ENCODE measurements at places on chromosomes 7 and 10.

GRCh38 chr7:106534271-106534846, 126.6 kb downstream of the CCDC71L start:
- no peak for DNase-seq

DNA sequence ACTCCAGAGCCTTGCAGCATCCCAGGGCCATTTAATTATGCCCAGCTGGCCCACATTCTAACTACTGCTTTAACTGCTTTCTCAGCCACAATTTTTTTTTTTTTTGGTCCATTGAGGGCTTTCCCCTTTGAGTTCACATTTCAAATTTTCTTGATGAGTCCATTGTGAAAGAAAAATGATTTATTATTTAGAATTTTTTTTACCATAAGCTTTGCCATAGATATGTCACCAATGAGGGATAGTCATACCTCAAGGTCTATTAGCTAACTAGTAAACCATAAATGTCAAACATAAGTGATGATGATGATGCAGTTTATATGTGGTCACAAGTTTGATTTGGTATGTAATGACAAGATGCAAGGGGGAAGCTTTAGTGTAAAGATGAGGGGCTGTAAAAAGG, 282.9 kb downstream of the BICC1 start:
- no peak for DNase-seq

DNA sequence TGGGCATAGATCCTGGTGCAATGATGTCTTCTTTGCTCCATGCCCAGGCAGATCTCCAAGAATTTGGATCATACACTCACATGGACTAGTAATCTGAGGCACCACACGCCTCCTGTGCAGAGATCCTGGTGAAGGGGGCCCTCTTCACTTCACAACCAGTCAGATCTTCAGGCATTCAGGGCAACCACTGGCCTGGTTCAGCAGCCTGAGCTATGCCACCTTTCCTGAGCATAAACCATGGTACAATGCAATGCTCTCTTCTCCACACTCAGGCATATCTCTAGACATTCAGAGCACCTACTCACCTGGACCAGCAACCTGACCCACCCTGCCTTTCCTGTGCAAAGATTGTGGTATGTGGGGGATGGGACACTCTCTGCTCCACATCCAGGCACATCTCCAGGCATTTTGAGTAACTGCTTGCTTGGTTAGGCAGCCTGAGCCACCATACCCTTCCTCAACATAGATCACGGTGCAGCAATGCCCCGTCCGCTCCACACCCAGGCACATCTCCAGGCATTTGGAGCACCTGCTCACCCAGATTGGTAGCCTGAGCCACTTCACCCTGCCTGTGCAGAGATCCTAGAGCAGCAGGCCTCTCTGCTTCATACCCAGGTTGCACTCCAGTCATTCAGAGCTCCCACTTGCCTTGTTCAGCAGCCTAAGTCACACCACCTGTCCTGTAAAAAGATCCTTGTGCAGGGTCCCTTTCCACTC, 532.2 kb upstream of the STEAP1 start:
- no peak for DNase-seq

DNA sequence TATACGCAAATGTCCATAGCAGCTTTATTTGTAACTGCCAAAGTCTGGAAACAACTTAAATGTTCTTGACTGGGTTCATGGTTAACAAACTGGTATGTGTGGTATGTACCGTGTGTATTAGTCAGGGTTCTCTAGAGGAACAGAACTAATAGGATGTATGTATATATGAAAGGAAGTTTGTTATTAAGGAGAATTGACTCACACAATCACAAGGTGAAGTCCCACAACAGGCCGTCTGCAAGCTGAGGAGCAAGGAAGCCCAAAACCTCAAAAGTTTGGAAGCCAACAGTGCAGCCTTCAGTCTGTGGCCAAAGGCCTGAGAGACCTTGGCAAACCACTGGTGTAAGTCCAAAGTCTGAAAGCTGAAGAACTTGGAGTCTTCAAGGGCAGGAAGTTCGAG, 66.8 kb downstream of the TMEM168 start:
- no peak for DNase-seq

- no peak for DNase-seq
Observed at GRCh38 chr7:17466216-17466615, 167.8 kb downstream of the AHR start.

- no peak for DNase-seq
Observed at GRCh38 chr10:78920011-78920410, 148.8 kb upstream of the ZMIZ1 start.

GRCh38 chr10:132056663-132057062, 9.1 kb upstream of the JAKMIP3 start:
- DNase-seq, result no peak

GRCh38 chr10:30384701-30385201, 35.7 kb upstream of the MTPAP start:
- DNase-seq, result no peak

GRCh38 chr7:8291397-8292141, 29.6 kb upstream of the ICA1 start:
- no peak for DNase-seq

DNA sequence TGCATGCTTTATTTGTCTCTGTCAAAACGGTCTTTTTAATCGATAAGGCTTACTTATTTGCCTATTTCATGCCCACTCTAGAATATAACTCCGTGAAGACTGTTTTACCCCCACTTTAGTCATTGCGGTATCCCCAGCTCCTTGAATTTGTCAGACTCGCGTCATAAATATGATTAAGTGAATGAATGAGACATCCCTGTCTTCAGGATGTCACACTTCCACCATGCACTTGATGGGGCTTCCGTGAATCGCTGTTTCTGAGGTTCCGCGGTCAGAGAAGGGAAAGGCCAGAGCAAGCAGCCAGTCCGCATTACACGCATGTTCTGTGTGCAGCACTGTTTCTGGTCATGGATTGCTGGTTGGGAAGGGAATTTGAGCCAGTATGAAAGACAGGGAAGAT, 138.8 kb downstream of the CELF2 start:
- no peak for DNase-seq

DNA sequence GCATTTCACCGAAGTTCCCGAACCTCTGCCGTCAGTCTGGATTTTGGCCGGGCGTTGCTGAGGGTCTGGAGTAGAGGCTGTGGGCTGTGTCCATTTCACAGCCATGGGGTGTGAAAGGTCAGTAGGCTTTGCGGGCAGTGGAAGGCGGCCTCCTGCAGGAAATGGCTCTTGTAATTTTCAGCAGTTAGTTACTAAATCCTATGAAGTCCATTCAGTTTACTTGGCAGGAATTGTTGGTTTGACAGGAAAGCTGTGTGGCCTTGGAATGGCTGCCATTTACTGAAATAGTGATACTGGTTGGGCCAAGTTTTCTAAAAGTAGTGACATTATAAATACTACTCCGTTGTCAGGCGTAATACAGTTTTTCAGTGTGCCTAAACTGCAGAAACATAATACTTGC, 303.7 kb downstream of the CCDC3 start:
- no peak for DNase-seq

- DNase-seq, result peak; percentile 45
Observed at GRCh38 chr10:93680412-93681047, 21.9 kb downstream of the FRA10AC1 start.

- no peak for DNase-seq
Observed at GRCh38 chr7:80618096-80618495, 20.3 kb upstream of the CD36 start.

DNA sequence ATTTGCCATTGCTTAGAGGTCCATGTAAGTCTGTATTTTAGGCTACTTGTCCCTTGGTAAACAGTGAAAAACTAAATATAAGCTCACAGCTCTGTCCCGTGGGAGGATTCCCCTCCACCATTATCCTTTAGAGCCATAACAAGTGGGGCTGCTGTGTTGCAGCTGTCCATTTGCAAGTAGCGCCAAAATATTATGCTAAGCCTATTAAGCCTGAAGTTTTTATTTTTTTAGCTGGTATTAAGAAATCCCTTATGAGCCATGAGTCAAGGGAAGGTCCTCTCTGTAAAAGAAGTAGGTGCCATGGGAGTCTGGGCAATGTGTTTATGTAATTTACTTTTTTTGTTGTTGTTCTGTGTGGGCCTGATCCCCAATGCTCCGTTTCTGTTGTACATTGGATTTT, 183.9 kb downstream of the THSD7A start:
- DNase-seq, result no peak

DNA sequence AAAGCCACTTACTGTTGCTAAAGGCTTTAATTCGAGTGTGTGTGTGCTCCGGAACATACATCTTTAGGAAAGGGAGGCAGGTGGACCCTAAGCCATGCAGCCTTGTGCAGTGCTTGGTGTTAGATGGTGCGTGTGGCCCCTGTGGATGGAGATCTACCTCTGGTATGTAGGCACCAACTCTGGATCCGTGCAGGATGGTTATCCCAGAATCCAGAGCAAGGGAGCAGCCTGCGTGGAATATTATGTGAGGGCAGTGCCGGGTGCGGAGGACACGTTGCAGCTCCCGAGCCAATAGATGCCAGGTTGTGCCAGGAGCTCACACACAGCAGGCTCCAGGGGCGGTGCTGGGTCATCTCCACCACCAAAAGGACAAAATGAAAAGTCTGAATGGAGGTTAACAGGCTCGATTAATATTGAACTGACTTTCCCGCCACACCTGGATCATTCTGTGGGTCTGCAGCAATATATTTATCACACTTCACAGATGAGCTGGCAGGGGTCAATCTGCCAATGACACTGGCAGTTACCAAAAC, 143.0 kb upstream of the NPS start:
- DNase-seq, result no peak

DNA sequence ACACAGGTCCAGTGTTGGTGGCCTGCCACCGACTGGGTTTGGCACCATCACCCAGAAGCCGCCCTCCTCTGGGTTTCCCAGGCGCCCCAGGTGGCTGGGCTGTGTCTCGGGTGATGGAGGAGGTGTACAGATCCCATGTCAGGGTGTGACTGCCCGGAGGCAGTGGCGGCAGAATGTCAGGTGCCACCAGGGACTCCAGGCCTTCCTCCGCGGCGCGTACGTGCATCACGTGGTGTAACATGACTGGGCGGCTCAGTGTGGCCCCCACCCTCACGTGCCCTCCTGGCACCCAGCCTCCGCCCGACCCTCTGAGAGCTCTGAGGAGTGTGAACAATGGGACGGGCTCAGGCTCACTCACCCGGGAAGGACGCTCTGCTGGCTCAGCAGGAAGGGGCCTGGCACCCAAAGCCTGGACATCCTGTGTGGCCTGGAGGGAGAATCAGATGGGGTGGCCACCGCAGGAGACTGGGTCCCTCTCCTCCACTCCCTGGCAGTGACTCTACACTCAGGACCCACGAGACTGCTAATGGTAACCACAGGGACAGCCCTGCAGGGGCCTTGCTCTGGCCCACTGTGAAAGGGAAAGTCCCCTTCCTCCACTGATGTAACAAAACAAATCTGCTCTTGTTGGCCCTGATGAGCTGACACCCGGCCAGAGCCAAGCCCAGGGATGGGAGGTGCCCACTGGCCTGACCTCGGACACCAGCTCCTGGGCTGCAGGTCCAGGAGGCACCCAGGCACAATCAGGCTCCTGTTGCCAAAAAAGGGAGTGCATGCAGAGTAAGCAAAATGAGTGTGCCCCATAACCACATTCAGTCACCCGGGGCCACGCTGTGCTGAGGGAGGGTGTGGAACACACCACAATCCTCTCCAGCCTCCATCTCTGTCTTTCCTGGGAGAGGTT, 164.8 kb downstream of the PRKAG2 start:
- DNase-seq, result no peak

- no peak for DNase-seq
Observed at GRCh38 chr10:101646364-101646763, 48.6 kb downstream of the FBXW4 start.

DNA sequence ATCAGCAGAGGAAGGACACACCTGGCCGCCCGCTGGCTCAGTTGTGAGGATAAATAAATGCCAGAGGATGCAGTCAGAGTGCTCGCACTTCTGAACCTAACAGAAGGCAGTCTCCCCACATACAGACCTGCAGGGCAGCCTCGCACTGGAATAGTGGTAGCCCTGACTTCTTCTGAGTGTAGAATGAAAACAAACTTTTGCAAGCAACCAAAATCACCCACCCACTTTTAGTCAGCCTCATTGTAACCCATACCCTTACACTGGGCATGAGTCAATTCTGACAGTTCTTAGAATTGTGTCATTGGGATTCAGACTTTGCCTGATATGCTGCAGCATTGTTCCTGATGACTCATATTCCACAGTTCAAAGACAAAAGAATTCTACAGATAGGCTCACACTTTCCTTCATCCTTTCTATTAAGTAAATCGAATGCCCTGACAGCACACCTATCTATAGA, 167.0 kb upstream of the CDK1 start:
- DNase-seq, result peak; percentile 71

GRCh38 chr7:147380926-147381325, 1209.6 kb upstream of the C7orf33 start:
- DNase-seq, result no peak

DNA sequence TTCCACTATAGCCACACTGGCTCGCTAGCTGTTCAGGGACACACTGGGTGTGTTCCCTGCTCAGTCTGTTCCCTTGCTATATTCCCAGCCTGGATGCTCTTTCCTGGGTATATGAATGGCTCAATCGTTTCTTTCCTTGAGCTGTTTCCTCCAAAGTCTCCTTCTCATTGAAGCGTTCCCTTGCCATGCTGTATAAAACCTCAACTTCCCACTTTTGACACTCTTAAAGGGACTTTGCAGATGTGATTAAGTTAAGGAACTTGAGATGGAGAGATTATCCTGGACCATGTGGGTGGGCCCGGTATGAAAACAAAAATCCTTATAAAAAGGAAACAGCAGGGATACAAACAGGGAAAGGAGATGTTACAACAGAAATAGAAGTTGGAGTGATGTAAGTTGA, 973.1 kb downstream of the LRMDA start:
- DNase-seq, result no peak

DNA sequence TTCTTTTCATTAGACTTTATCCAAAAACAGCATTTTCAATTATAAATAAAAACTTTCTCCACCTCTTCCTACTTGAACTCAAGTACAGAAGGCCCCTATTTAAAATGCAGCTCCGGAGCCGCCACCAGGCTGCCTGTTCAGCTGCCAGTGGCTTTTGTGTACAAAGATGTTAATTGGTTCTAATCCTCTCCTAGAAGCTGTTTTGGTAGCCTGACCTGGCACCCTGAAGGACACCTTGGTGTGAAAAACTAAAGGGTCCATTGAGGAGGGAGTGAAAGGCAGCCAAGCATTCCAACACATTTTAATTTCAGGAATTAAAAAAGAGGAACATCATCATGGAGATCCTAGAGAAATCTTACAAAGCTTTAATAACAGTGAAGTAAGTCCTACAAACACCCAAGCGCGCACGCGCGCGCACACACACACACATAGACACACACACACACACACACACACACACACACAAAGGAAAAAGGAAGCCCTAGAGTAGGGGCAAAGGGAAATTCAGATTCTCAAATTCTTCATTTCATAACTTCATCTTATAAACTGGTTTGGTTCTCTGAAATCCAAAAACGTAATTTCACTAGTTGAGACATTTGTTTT, 41.4 kb downstream of the VAX1 start:
- DNase-seq, result no peak

DNA sequence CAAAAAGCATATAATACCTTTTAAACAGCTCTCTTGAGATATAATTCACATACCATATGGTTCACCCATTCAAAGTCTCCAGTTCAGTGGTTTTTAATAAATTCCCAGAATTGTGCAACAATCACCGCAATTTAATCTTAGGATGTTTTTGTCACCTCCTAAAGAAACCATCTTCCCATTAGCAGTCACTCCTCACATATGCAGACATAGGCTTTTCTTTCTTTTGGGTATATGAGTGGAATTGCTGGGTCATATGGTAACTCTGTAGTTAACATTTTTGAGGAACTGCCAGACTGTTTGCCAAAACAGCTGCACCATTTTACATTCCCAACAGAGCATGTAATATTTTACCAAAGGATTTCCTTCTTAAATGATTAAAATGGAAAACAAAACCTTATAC, 57.0 kb downstream of the CC2D2B start:
- no peak for DNase-seq

GRCh38 chr7:82445271-82445670, 1.7 kb upstream of the CACNA2D1 start:
- DNase-seq, result no peak

Data from AG08395 (cell line).